ENCODE measurements at places on chromosomes 7 and 10. TPM values are rescaled to one million over a fixed set of nuclear protein-coding genes. Genes with fewer than 3 reads are reported as not detected.

Gene MBLAC1
- 2.1 TPM for total RNA-seq

GRCh38 chr7:124813994-124814798 is 48.6 kb upstream of the GPR37 start:
- DNase-seq = no peak

Gene DLX5
- not detected for total RNA-seq

- no peak for DNase-seq
Observed at GRCh38 chr10:3261921-3262320, 89.3 kb upstream of the PITRM1 start.

GRCh38 chr7:94949532-94949931 is 42.1 kb downstream of the PPP1R9A start:
- no peak for DNase-seq

DNA sequence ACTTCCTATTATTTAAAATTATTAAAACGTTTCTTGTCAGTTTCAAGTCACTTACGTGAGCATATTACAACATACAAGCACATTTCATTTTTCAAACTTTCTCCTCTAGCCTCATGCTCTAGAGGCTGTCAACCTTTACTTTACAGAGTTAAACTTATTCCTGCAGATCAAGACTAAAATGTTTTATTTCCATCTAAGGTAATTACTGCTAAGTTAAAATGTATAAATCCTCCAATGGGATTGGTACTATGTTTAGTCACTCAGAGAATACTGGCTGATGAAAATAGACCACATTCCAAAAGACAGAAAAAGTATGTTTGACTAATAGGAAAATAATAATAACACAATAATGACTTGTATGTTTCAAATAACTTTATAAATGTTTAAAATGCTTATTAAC is 8.4 kb upstream of the TRDMT1 start:
- no peak for DNase-seq
